Activated T-cell treated with anti-CD3 and anti-CD28 coated beads, Interleukin-2, amount 50 U/mL, for 72 hours (primary cell): ENCODE measurements at places on chromosomes 4 and X.

- no peak for DNase-seq
These were observed 174.0 kb upstream of the TENT5D start for GRCh38 chrX:80246271-80246670.

DNA sequence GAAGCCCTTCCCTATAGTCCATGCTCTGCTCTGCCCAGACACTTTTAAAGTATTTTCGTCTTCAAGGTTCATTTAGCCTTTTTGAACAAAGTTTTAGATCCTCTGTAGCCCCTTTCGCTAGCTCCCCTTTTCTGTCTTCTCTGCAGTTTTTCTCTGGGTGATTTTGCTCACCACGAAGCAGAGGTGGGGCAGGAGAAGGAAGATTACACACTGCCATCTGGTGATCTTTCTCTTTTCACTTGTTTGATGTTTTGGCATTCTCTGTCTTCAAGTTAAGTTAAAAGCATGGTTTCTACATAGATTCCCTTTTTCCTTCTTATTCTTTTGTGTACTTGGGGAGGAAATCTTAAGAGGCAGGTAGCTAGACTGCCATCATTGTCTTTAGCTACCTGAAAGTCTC, 43.9 kb downstream of the CC2D2A start:
- no peak for DNase-seq

- DNase-seq, result no peak
These were observed 200.4 kb downstream of the DACH2 start for GRCh38 chrX:86348669-86349068.

DNA sequence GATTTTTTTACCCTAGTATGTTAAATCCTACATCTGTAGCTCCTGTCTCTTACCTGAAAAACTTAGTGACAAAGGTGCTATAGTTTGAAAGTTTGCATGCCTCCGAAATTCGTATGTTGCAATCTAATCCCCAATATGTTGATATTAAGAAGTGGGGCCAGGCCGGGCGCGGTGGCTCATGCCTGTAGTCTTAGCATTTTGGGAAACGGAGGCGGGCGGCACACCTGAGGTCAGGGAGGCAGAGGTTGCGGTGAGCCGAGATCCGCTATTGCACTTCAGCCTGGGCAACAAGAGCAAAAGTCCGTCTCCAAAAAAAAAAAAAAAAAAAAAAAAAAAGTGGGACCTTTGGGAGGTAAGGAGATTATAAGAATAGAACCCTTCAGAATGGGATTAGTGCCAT, 471.3 kb upstream of the TECRL start:
- DNase-seq, result no peak

- no peak for DNase-seq
These were observed 108.2 kb upstream of the SORBS2 start for GRCh38 chr4:185920171-185920570.

GRCh38 chrX:7264399-7264798, 116.4 kb upstream of the PUDP start:
- no peak for DNase-seq

DNA sequence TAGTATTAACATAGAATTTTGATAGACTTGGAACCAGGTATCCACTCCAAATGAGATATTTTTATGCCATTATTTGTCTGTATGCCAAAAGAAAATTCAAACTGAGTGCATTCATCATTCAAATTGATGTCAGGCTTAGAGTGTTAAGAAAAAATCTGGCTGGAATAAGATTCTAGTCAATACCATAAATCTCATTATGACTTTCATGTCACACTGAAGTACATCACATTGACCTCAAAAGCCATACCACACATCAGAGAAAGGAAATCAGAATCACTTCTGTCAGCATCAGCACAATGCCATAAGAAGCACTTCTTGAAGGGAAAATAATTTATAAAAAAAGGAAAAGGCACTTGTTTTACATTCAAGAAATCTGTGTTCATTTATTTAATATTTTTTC, 119.0 kb upstream of the BMP3 start:
- DNase-seq, result no peak

- no peak for DNase-seq
These were observed 242.6 kb upstream of the RASGEF1B start for GRCh38 chr4:81714291-81714690.

- DNase-seq, result no peak
These were observed 1072.3 kb upstream of the DIAPH2 start for GRCh38 chrX:95612350-95612749.

DNA sequence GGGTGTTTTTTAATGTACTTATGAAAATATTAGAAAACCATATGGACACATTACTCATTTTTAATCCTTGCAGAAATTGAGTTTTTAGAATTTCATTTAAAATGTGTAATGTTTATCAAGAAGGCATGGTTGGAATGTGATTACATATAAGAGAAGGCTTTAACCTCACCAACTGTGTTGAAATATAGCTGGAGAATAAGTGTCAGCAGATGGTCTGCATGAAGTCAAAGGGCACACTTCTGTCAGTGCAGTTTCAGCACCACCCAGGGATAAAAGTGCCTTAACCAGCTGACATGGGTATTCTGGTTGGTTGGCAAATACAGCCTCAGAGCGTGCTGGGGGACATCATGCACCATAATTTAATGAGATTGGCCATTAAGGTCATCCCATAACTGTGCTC, 21.2 kb upstream of the ANTXR2 start:
- DNase-seq, result no peak

- no peak for DNase-seq
These were observed 14.2 kb upstream of the CCDC149 start for GRCh38 chr4:24927049-24927448.

GRCh38 chrX:50813843-50814661, at the start of gene SHROOM4:
Gene SHROOM4, minus strand, starts transcription at chrX:50814194. Its CDS starts 176 bp downstream, at chrX:50814018.
- DNase-seq, result no peak

- DNase-seq, result peak; percentile 78
These were observed 325.0 kb downstream of the ARHGAP10 start for GRCh38 chr4:148056879-148057278.

- peak; percentile 18 for DNase-seq
These were observed 57.8 kb upstream of the XAGE1B start for GRCh38 chrX:52574416-52575275.

- no peak for DNase-seq
These were observed 161.2 kb upstream of the AGTR2 start for GRCh38 chrX:116009346-116009745.

DNA sequence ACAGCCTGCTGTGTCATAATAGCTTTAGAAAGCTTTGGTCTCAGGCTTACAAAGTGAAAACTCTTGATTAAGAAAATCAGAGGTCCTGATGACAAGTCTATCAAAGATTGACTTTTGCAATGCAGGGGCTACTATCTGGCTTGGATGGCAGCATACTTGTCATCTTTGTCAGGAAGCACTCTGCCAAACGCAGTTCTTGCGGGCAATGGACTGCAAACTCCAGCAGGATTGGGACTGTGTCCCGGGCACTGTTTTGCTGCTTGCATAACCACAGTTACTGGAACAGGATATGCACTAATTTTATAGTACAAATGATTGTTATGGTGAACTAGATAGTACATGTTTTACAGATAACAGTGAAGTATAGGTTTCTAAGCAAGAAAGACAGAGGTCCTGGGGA, 185.6 kb downstream of the IQCM start:
- DNase-seq, result no peak

GRCh38 chrX:129984111-129984958, 1.9 kb downstream of the BCORL1 start:
- peak; percentile 41 for DNase-seq

GRCh38 chr4:40121515-40121914, 64.9 kb downstream of the N4BP2 start:
- no peak for DNase-seq

- no peak for DNase-seq
These were observed 35.0 kb downstream of the QDPR start for GRCh38 chr4:17476853-17477252.

GRCh38 chrX:49876750-49877149, 2.5 kb upstream of the USP27X start:
- DNase-seq, result peak; percentile 15

DNA sequence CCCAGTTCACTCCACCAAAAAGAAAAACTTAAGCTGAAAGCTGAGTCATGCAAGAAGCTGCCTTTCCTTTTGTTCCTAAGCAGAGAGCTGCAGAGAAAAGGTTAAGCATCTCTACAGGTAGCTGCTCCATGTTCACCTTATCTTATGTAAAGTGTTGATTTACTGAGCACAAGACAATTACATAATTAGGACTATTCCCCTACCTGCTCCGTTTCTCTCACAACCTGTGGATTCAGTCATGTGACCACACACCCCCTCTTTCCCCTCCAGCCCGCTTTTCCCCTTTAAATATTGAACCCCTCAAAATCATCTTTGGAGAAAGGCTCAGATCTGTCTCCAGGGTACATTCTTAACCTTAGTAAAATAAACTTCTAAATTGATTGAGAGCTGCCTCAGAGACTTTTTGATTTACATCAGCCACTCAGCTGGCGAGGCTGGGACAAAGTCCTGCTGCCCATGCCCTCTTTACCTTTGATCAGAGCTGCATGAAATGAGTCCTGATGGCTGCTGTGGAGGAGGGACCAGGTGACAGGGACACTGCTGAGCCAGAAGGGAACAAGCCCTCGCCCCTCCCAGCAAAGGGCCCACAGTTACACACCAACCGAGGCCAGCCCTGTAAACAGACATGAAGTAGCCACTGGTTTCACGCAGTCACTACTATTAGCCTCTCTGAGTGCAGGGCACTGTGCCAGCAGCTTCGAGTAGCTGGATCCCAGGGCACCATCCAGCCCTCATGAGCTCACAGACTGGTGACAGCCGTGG, 53.9 kb upstream of the C4orf50 start:
- DNase-seq, result no peak

DNA sequence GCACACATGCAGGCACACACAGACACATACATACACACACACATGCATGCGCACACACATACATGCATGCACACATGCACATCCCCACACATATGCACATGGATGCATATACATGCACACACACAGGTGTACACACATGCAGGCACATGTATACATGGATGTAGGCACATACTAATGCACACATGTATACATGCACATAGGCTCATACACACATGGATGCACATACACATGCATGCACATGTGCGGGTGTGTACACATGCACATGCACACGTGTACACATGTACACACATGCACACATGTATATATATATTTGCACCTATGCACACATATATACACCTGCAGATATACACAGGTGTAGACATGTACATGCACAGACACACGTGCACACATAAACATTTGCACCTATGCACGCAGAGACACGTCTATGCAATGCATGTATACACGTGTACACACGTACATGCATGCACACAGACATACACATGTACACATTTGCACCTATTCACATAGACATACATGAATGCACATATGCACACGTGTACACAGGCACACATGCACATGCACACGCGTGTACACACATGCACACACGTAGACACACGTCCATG, 4.0 kb downstream of the PLCXD1 start:
- DNase-seq, result no peak

DNA sequence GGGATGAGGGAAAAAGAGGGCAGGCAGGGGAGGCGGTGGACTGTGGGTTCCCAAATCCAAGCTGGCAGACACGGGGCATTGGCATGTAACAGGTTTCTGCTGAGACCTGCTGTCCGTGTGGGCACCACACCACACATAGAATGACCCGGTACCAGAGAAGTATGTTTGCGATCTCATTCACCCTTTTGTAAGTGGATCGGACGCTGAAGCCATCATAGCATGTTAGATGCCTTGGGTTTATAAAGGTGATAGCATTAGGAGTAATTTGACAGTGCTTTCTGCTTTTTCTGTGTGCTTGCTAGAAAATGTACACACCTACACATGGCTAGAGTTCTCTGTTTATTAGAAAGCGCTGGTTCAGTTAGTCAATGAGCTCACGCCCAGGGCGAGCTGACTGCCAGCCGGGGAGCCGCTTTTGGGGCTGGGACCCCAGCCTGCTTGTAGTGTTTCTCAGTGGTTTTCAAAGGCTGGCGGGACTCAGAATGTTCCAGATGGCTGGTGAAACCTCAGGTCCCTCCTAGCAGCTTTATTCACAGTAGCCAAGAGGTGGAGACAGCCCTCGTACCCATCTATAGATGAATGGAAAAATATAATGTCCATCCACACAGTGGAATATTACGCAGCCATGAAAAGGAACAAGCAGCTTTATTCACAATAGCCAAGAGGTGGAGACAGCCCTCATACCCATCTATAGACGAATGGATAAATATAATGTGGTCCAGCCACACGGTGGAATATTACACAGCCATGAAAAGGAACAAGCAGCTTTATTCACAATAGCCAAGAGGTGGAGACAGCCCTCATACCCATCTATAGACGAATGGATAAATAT, 579 bp downstream of the IL3RA start:
- no peak for DNase-seq

- no peak for DNase-seq
These were observed 11.0 kb downstream of the DGKK start for GRCh38 chrX:50459615-50460014.

- DNase-seq, result no peak
These were observed 404.1 kb downstream of the RAPGEF2 start for GRCh38 chr4:159506801-159507517.

GRCh38 chr4:113106108-113106507, 56.7 kb downstream of the ANK2 start:
- DNase-seq, result no peak

DNA sequence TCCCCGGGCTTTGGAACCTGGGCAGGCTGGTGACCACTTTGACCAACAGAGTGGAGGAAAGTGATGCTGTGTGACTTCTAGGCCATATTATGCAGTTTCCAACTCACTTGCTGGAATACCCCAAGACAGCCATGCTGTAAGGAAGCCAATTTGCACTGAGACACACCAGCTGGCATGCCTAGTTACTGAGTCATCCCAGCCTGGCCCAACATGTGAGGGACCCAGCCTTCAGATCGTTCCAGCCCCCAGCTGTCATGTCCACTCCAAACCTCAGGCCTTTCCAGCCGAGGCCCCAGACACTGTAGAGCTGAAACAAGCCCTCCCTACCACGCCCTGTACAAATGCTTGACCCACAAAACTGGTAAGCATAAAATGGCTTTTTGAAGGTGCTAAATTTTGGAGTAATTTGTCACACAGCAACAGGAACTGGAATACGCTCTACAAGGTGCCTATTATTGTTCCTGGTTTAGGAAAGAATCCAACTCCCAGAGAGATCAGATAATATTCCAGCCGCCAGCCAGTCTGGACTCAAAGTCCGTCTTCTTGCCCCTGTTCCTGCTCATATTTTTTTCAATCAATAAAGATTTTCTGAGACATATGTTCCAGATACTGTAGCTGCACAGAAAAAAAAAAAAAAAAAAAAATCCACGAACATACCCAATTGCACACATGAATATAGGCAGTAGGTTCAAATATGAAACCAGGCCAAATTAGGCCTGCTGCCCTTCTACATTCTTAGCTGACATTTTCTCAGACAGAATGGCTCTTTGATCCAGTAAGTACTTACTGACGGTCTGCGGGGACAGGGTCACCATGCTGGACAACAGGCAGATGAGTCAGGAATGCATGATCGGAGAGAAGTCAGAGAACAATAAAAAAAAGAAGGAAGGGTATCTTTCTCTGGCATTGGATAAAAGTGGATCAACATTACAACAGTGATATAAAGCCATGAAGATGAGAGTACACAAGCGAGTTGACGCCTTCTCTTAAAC, 35.1 kb downstream of the SH3KBP1 start:
- no peak for DNase-seq

GRCh38 chr4:86924811-86925210, 10.0 kb upstream of the AFF1 start:
- DNase-seq, result no peak
